ENCODE measurements at places on chromosomes 1 and 21.

- no peak for DNase-seq
Observed at GRCh38 chr1:241813768-241814320, 34.2 kb upstream of the EXO1 start.

DNA sequence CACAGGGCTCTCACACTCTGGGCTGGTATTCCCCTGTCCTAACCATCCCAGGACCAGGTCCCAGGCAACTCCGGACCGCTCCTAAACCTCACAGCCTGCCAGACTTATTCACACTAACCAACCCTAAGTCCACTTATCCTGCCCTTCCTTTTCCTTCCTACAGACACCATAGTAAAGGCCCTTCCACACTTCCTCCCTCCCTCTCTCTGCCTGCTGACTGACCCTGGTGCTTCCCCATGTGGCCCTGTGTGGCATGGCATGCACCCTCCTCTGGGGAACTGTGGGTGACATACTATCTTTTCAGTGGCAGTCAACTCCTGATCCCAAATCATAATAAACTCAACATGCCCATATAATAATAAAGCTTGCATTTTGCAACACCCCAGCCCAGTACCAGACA, 155.1 kb upstream of the DNAH14 start:
- no peak for DNase-seq

DNA sequence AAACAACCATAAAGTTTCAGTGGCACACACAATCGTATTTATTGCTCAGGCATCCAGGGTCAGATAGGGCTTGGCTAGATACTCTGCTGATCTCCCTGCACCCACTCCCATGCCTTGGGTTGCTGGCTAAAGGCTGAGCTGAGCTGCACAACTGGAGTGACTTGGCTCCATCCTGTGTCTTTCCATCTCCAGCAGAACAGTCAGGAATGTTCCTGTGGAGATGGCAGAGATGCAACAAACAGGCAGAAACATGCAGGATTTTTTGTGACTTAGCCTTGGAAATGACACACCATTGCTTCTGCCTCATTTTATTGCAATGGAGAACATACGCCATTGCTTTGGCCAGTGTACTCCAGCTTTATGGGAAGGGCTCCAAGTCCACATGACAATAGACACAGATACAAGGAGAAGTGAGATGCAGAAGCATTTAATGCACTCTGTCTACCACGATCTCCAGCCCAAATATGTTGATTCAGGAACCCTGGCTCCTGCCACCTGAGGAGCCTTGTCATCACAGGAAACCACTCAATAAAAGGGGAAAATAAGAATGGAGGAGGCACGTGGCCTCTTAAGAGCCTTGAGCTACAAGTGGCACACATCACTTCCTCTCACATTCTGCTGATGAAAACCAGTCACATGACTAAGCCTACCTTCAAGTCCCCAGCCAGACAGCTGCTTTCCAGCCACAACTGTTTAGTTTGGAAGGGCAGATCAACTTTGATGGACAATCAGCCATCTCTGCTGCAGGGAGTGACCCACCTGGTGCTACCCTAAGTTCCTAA, 10.1 kb upstream of the GUCA2B start:
- DNase-seq, result no peak

- no peak for DNase-seq
Observed at GRCh38 chr1:59232216-59232615, 64.7 kb upstream of the FGGY start.
